NCI-H69 (cell line): ENCODE measurements at places on chromosomes 3 and 15.

- no peak for DNase-seq
Measured at GRCh38 chr15:82613747-82614146, 33.4 kb downstream of the CPEB1 start.

DNA sequence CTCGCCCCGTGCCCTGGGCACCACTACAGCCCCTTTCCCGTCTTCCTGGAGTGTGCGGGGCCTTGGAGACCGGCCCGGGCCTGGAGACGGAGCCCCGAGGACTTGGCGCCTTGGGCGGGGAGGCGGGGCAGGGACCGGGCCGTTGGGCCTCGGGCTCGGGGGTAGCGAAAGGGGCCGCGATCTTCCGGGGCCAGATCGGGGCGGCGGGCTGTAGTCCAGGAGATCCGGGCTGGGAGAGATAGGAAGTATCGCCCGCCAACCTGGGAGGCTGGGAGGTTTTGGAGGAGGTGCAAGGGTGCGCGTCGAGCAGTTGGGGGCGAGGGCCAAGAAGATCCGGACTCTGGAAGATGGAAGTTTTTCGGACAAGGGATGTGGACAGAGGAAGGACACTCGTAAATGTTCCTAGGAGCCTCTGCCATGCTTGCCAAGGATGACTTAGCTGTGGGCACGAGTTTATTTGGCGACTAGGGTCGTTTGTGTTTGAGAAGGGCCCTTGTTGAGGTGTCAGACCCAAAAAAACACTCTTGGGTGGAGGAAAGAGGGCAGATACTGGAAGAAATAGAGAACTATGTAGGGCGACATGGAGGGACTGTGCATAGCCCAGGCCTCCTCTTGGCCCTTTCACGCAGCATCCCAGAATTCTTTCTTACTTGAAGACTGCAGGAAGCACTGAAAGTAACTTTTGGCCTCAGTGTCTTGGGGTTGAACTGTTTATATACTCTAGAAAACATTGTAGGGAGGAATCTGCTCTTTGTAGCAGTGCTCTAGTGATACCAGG, 712 bp downstream of the RTF1 start:
- DNase-seq, result peak; percentile 71

DNA sequence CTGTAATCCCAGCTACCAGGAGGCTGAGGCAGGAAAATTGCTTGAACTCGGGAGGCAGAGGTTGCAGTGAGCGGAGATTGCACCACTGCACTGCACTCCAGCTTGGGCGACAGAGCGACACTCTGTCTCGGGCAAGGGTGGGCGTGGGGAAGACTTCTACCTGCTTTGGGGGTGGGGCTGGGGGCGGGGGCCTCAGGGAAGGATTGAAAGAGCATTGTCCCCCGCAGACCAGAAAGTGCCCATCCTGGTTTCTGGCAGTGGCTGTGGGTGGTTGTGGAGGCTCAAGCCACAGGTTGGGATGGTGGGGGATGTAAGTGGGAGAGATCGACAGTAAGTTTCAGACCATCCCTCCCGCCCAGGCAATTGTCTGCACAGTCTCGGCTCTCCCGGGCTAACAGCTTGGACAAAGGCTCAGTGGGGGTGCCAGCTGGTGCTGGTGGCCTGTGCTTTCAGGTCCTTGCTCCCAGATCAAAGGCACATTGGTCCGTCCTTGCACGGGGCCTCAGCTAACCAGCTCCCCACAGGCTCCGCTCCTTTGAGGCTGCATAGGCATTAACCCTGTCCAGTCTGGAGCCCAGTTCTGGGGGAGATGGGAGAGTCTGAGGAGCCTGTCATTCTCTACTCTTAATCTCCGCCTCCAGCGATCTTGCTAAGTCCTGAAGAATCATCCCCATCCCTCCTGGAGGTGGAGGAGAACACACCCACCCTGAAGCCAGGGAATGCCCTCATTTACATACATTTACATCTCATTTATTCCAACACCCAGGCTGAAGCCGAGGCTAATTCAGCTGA, 8.6 kb downstream of the SCN5A start:
- peak; percentile 60 for DNase-seq

DNA sequence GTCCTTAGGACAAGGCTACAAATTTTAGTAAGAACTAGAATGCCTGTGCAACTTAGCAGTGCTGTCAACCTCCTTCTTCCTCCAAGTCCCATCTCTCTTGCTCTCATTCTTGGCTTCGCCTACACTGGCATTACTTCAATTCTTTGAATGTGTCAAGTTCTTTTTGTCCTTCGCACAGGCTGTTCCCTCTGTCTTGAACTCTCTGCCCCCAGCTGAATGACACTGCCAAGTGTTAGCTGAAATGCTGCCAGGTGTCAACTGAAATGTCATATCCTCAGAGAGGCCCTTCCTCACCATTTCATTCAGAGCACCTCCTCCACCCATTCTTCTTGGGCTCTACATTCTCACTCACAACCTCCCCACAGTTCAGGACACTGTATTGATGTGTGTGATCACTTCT, 48.8 kb upstream of the PSMD6 start:
- no peak for DNase-seq

DNA sequence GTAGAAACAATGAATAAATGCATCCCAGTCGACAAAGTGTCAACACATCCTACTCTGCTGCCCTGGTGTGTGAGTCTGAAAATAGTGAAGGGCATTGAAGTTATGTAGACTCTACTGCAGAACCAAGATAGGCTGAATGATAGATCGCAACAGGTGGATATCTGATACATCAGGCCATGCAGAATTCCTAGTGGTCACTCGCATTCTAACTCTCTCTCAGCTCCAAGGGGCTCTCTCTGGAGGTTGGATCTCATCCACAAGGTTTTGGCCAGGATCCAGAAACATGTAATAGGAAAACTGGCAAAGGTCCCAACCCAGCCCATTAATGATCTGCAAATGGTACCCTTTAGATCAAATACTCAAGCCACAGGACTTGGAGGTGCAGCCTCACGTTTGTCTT, 514.1 kb downstream of the MAGI1 start:
- DNase-seq, result peak; percentile 84

GRCh38 chr3:56724676-56725075, 41.6 kb upstream of the TASOR start:
- DNase-seq, result no peak

DNA sequence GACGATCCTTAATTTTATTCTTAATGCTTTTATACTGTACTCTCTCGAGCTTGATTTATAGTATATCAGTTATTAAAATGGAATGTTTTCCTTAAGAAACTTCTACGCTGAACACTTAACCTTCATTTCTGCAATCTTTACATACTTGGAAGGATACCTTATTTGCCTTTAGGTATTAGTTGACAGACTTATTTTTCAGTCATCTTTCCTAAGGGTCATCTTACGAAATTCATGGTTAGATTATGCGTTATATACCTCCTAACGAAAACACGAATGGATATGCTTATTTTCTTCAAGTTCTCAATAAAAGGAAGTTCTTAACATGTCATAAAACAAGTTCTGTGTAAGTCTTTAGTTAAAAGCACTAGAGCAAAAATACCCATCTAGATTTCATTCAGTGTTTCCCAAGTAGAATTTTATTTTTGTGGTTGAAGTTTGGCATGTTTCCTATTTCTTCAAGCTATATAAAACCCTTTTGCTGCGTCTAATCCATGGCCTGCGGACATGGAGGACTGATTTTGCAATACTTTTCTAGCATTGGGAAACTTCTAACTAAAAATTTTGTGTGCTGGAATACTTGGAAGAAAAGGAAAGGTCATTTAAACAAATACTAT, 231.3 kb downstream of the TP63 start:
- no peak for DNase-seq

- DNase-seq, result no peak
Measured at GRCh38 chr3:149571381-149571780, 86.4 kb downstream of the WWTR1 start.

- peak; percentile 58 for DNase-seq
Measured at GRCh38 chr3:63818282-63819150, 583 bp upstream of the C3orf49 start.

GRCh38 chr3:15645740-15646501, 44.4 kb downstream of the BTD start:
- DNase-seq, result peak; percentile 77

GRCh38 chr3:197001106-197001971, 28.3 kb downstream of the MELTF start:
- peak; percentile 41 for DNase-seq

- no peak for DNase-seq
Measured at GRCh38 chr15:56194035-56194434, 49.6 kb downstream of the RFX7 start.

GRCh38 chr3:132293251-132293650, 24.0 kb upstream of the ACP3 start:
- DNase-seq, result no peak
